ENCODE measurements at places on chromosomes 12 and 14.
A peak's percentile ranks its signal among the peaks of the same experiment; 100 is the strongest.

- peak; percentile 10 for DNase-seq
Measured at GRCh38 chr12:93137656-93138612, 208.8 kb upstream of the EEA1 start.

GRCh38 chr12:88445705-88446394, 134.4 kb downstream of the KITLG start:
- DNase-seq = no peak

GRCh38 chr12:2494486-2495192, 300.1 kb upstream of the FKBP4 start:
- no peak for DNase-seq

- no peak for DNase-seq
Measured at GRCh38 chr14:62673014-62673755, 372.1 kb downstream of the KCNH5 start.

GRCh38 chr12:48934312-48934706, 9.0 kb upstream of the FKBP11 start:
- no peak for DNase-seq

DNA sequence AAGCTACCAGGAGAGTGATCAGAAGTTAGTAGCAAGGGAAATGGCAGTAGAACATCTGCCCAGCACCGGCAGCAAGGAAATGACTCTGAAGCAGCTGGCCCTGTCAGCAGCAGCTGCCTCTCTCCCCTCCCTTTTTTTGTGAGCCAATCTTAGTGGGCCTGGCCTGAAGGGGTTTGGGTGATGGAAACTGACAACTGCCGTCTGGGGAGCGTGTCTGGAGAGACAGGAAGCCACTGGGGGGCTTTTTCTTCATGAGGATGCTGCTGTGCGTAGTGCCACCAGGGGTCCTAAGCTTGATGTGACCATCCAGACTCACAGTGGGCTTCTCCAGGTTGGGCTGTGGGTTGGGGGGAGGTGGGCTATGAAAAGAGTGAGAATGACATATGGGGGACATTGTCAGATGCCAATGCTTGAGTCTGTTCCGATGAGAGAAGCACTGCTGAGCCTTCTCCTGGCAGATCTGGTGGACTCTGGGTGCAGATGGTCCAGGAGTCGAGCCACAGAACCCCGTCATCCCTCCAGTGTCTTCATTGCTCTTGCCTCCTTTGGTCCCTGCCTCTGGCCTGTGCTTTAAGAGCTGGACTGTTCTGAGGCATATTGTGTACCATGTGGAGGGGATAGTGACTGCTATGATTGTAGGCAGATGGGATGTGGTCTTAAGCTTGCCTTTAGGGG, 87.6 kb upstream of the HIF1A start:
- DNase-seq = peak; percentile 26

DNA sequence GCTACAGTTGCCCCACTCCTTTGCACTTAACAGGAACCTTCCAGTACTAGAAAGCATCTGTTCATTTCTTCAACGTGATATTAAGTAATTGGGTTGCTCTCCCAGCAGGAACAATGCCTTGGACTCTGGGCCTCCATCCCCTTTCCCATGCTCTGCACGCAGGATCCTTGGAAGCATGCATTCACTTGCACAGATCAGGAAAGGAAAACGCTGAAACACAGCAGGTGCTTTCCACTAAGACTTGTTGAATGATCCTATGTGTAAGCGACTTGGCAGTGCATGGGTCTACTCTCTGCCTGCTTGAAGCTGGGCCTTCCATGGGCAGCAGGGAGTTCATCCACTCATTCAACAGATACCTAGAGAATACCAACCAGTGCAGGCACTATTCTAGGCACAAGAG, 2.3 kb downstream of the LTBP2 start:
- no peak for DNase-seq

- no peak for DNase-seq
Measured at GRCh38 chr12:5409619-5410018, 22.3 kb upstream of the NTF3 start.

DNA sequence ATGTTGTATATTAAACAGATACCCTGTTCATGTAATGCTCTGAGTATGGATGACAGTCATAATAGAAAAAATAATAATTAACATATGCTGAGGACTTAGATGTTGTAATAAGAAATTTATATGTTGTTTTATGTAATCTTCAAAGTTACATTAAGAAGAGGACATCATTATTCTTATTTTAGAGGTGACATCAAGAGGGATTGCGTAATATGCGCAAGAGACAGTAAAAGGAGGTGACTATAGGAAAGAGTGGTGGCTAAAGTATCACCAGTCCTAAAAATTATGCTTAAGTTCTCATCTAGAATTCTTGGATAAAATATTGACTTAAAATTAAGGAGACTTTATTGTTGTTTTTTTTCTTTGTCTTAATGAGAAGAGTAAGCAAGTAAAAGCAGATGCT, 323.9 kb downstream of the KCNC2 start:
- no peak for DNase-seq

GRCh38 chr12:105100207-105100985, 7.1 kb upstream of the WASHC4 start:
- no peak for DNase-seq

DNA sequence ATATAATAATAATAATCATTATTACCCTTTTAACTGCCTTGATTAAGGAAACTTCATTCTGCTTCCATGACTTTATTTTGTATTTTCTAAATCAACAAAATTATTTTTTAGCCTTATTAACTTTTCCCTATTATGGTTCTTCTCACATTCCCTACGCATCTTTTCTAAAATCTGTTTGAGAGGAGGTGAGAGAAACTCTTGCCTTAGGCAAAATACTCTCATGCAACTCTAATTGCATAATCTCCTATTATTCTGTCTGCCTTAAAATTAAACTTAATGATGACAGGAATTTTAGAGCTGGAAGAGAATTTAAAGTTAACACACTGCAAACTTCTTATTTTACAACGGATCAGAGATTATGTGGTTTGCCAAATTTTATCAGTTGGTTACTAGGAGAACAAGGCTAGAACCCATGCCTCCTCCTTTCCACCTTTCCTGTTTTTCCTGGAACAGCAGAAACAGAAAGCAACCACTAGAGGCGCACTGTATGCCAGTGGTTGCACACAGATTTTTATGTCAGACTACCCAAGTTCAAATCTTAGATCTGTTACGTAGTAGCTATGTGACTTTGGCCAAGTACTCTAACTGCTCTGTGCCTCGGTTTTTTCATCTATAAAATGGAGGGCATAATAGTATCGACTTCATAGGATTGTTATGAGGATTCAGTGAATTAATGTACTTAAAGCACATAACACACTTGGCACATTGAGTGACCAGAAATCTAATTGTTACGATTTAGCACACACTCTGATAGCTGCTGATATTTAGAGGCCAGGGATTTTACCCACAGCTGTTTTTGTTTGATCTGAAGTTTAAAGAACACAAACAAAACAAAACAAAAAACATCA, 4.3 kb upstream of the BRMS1L start:
- no peak for DNase-seq

GRCh38 chr14:95294834-95295599, 24.7 kb downstream of the CLMN start:
- no peak for DNase-seq

GRCh38 chr12:42056130-42056529, 88.5 kb downstream of the GXYLT1 start:
- no peak for DNase-seq

DNA sequence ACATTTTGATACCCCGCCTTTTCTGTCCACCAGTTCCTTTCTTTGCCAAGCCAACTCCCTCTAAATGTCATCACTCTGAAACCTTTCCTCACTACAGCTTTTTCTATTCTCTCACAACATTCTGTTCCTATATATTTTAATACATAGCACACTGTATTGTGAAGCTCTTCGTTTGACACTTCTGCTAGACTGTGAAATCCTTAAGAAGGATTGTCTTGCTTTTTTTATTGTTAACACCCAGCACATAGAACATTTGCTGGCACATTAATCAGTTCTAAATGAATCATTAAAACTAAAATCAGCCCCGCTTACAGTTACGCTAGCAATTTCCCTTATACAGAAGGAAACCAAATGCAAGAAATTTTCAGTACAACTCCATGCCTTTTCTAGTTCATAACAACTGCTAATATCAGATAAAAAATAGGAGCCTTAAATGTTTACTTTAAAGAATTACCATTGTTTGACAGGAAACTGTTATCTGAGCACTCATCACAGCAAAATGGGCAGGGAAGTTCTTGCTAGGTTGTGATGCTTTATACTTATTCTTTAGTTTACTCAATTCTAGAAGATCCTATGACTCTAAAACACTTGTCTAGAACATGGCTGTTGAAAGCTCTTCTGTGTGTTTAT, 93.5 kb downstream of the PPP1R12A start:
- DNase-seq = no peak

DNA sequence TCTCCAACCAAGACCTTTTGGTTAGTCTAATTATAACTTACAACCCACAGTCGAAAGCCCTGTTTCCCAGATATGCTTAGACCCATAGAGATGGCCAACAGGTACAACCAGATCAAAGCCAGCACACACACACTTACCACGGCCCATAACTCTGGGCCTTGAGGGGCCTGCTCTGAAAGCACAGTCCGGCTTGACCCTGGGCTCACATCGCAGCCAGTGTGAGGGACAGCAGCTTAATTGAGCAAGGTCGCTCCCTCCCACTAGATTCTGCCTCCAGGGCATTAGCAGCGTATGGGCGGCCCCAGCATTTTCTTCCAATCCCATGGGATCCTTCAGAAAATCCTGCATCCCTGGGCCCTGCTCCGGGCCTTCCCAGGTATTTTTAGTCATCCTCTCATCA, 157.4 kb upstream of the FKBP4 start:
- no peak for DNase-seq

GRCh38 chr12:27303139-27304111, 29.2 kb upstream of the BMAL2 start:
- no peak for DNase-seq

All from activated T-cell treated with anti-CD3 and anti-CD28 coated beads, Interleukin-2, amount 50 U/mL, for 72 hours (primary cell).